Left lung (tissue), 14 donors: ENCODE measurements at places on chromosomes 16 and 17.

GRCh38 chr17:79921411-79922115 is 82.3 kb upstream of the CBX4 start:
- no peak overlapping the region for H3K27ac ChIP-seq
- H3K27me3 ChIP-seq, result peaks cover 33% of the 10 kb centered on the region
- H3K4me3 ChIP-seq, result no peak overlapping the region
- no peaks in the 10 kb centered on the region for H3K36me3 ChIP-seq
- H3K4me1 ChIP-seq, result peaks cover 8% of the 10 kb centered on the region
- DNase-seq, result no peak

GRCh38 chr16:20803192-20803560 is 3.1 kb downstream of the ERI2 start:
- H3K36me3 ChIP-seq, result no peaks in the 10 kb centered on the region
- H3K27ac ChIP-seq, result no peak overlapping the region
- no peak for DNase-seq

DNA sequence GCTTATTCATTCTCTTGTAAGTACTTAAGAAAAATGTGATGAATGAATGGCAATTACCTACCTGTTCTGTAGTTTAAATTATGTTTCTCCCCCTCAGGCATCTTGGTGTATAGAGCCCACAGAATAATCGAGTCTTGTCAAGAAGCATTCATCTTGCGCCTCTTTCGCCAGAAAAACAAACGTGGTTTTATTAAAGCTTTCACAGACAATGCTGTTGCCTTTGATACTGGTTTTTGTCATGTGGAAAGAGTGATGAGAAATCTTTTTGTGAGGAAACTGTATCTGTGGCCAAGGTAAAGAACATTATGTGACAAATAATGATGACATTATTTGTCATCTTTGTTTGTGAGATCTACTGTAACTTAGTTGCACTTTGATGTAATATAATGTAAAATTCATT is 6.5 kb downstream of the ERCC4 start:
- H3K27me3 ChIP-seq, result no peaks in the 10 kb centered on the region
- no peaks in the 10 kb centered on the region for H3K4me1 ChIP-seq
- no peak overlapping the region for H3K4me3 ChIP-seq
- no peak overlapping the region for H3K27ac ChIP-seq

- H3K4me1 ChIP-seq, result peaks cover 16% of the 10 kb centered on the region
Observed at GRCh38 chr17:19299214-19299747, 62.1 kb downstream of the EPN2 start.

GRCh38 chr17:16419929-16420271 is 4.5 kb downstream of the TRPV2 start:
- peaks cover 22% of the 10 kb centered on the region for H3K4me1 ChIP-seq
- H3K4me3 ChIP-seq, result no peak overlapping the region
- no peak for DNase-seq
- peaks cover 77% of the 10 kb centered on the region for H3K36me3 ChIP-seq
